Memory B cell (primary cell): ENCODE measurements at places on chromosomes 7 and 10.

GRCh38 chr10:107915215-107915610, 750.7 kb upstream of the SORCS1 start:
- DNase-seq: no peak

- DNase-seq: no peak
These were observed 27.9 kb downstream of the MYPN start for GRCh38 chr10:68137171-68137570.

GRCh38 chr7:126529254-126529653, 723.5 kb downstream of the GRM8 start:
- no peak for DNase-seq

DNA sequence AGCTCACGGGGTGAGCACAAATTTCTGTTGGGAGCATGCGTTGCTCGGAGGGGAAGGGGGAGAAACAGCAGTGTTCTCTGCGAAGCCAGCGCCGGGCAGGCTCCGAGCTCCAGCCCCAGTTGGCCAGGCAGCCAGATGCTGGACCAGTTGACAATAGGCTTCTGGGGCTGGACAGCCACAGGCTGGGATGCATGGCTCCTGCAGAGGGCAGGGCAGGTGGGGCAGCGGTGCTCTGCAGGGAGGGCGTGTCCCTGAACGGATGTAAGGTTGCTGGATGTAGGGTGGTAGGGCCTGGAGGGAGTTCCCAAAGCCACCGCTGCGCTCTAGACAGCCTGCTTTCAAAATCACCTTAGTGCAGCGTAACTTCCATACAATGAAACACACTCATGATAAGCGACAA, 574.9 kb downstream of the GLRX3 start:
- no peak for DNase-seq

- no peak for DNase-seq
These were observed 23.5 kb downstream of the SGCE start for GRCh38 chr7:94632338-94633013.

- no peak for DNase-seq
These were observed 10.9 kb upstream of the CDK1 start for GRCh38 chr10:60767424-60767823.

DNA sequence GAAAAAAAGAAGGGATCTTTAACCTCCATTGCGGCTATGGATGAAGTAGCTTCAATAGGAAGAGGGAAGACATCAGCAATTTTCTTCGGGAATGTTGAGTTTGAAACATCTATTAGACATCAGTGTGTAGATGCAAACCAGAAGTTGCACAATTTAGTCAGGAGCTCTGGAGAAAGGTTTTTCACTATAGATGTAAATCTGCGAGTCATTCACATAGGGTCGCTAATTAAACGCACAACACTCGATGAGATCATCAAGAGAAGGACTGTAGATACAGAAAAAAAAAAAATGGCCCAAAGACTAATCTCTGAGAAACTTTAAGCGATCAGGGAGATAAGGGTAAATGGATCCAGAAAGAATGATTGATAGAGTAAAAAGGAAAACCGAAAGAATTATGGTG, 61.7 kb upstream of the TES start:
- no peak for DNase-seq

DNA sequence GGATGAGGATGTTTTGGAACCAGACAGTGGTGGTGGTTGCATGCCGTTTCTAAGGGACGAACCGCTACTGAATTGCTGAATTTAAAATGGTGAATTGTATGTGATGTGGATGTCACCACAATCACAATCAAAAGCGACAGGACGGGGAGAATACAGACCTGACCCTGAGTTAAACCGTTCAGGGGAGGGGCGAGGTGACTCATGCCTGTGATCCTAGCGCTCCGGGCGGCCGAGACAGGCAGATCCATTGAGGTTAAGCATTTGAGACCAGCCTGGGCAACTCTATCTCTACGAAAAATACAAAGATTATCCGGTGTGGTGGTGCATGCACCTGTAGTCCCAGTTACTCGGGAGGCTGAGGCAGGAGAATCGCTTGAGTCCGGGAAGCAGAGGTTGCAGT, 46.4 kb downstream of the UNCX start:
- DNase-seq: no peak

GRCh38 chr10:70267161-70267933, 16.5 kb downstream of the NPFFR1 start:
- no peak for DNase-seq

GRCh38 chr10:104735757-104736391, 94.8 kb downstream of the SORCS3 start:
- no peak for DNase-seq

GRCh38 chr10:117449636-117450035, 74.4 kb upstream of the PDZD8 start:
- DNase-seq: no peak

GRCh38 chr7:150780292-150780691, 19.9 kb downstream of the TMEM176B start:
- no peak for DNase-seq

DNA sequence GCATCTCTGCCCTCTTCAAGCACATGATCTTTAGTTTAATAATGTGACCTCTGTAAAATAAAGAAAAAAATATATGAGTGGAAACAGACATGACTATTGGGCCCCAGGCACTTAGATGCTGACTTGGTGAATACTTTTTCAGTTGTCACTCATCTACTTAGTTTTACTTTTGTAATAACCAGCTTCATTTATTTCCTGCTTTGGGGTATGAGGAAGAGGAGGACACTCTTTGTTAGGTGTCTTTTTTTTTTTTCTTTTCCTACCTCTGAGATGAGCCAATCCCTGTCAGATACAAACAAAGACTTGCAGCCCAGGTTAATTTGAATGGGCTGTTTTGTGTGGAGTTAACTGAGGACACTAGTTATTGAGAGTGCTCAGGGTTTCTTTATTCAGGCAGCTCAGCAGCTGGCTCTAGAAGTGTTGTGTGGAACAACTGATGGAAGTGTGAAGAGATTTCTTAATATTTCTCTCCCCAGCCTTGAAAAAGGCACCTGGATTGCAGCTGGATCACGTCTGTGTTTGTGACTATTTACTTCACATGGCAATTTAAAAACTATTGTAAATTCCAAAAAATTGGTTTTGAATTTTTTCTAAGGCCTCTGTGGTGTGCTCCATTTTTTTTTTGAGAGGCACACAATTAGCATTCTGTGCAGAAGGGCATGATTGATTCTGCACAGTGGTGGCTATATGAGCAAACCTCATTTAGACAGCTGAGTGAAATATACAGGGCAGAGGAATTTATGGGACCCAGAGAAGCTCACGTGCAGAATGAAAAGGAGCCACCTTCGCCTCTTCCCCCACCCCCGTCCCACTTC, 333.8 kb downstream of the LRMDA start:
- no peak for DNase-seq

GRCh38 chr7:37577412-37577811, 106.2 kb upstream of the GPR141 start:
- DNase-seq: no peak

DNA sequence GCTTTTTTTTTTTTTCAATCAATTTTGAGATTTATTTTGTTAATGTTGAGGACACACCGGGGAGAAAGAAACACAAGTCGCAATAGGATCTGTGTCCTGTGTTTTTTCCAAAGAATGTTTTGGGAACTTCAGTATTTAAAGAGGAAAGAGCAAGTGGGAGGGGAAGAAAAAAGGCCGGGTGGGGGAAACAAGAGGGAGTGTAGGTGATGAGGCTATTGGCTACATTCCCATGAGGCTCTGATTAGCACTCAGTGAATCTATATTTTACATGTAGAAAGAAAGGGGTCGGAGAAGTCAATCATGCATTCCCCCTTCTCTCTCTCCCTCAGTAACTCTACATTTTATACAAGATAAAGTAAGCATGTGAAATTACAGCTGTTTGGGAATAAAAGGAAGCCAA, 4.1 kb downstream of the ZNF680 start:
- no peak for DNase-seq
